MV-4-11 (cell line): ENCODE measurements at places on chromosomes 12 and 14.

- DNase-seq = peak; percentile 34
Observed at GRCh38 chr12:467591-467990, 7.9 kb downstream of the B4GALNT3 start.

DNA sequence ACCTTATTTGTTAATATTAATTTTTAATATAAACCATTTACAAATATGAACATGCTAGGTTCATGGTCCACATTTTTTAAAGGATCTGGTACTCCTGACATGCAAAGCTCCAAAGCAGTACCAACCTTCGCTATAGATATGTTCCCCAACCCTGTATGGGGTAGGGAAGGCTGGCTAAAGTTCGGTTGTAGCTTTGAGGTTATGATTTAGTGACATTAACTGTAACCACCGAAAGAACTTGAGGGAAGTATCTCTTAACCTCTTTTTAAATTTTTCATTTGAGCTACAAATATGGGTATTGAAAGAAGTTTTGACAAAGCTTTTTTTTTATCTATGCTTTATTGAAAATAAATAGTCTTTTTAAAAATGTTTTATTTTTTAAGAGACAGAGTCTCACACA is 115.5 kb downstream of the DYRK2 start:
- DNase-seq = no peak

DNA sequence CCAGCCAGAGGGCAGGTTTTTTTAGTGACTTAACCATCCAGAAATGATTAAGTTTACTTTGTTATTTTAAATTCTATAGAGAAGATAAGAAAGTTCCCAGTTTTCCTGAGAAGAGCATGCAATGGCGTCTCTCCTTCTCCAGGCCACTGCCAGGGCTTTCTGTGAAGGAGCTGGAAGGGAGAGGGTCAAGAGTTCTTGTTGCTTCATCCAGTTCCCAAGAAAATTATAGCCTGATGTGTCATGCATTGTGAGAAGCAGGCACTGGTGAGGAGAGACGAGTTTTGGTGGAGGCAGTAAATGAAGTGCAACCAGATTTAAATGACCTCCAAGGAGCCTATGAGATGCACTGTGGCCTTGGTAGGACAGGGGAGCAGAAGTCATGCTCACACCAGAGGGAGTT is 14.2 kb downstream of the ELK3 start:
- DNase-seq = no peak

DNA sequence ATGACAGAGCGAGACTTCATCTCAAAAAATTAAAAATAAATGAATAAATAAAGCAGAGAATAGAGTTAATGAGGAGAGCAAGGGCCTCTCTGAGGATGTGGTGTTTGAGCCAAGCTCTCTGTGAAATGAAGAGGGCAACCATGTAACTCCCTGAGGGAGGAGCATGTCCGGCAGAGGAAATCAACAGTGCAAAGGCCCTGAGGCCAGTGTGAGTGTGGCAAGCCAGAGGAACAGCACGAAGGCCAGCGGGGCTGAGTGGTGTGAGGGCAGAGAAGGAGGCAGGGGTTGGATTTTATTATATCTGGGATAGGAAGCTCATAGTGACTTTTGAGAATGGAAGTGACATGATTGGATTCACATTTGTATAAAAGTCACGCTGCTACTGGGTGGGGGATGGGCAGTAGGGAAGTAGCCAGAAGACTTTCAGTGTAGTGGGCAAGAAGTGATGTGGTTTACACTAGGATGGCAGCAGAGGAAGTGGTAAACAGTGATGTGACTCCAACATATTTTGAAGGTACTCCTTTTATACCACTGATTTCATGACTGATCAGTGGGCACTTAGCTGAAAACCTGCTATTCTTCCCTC is 10.3 kb upstream of the LRP1-AS start:
- peak; percentile 87 for DNase-seq

GRCh38 chr14:81345781-81346180 is 54.3 kb downstream of the STON2 start:
- no peak for DNase-seq

DNA sequence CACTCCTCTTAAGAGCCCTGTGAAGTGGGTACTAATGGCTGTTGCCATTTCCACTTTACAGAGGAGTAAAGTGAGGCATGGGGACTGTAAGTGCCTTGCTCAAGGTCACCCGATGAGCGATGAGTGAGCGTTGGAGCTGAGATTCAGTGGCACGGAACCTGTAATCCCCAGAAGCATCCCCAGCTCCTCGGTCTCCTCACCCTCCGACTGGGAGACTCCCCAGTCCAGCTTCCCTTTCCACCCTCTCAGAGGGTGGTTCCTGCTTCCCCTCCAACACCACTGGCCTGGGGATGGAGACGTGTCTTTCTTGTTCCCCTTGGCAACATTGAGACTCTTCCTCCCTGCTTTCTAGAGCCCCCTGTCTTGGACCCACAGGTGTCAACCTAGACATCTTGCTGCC is 32.6 kb downstream of the TMEM63C start:
- DNase-seq = no peak

DNA sequence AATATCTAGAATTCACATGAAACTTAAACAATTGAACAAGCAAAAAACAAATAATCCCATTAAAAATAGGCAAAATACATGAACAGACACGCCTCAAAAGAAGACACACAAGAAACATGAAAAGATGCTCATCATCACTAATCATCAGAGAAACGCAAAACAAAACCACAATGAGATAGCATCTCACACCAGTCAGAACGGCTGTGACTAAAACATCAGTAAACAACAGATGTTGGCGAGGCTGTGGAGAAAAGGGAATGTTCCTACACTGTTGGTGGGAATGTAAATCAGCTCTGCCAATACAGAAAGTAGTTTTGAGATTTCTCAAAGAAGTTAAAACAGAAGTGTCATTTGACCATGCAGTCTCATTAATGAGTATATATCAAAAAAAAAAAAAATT is 121.3 kb downstream of the PTPRO start:
- DNase-seq = no peak

DNA sequence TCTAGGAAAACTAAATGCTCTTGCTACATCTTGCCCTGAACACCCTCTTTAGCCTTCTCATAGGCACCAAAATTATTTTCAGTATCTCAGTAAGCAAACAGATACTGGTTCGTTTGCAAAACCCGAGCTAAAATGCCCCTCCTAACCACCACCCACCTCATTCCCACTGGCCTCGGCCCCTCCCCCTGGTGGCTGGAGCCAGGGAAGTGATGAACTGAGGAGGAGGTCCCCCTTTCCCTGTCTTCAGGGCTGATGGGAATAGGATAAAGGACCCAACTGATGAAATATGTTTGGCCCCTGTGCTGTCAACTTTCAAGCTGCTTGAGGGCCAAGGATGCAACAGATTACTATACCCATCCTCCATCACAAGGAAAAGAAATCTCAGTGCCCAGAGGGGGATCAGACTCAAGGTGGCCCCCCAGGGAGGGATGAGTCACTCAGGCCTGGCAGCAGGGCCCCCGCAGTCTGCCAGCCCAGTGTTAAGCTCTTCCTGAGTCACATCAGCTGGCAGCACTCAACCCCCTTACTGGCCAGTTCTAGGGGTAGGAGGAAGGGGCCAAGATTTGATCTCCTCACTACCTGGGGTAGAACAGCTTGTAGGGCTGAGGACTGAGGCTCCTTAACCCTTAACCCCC is 1.7 kb downstream of the ANKRD52 start:
- no peak for DNase-seq

GRCh38 chr14:64801800-64802199 is 77.9 kb downstream of the SPTB start:
- no peak for DNase-seq

GRCh38 chr12:4506870-4507269 is 31.8 kb upstream of the RAD51AP1 start:
- DNase-seq = peak; percentile 70

DNA sequence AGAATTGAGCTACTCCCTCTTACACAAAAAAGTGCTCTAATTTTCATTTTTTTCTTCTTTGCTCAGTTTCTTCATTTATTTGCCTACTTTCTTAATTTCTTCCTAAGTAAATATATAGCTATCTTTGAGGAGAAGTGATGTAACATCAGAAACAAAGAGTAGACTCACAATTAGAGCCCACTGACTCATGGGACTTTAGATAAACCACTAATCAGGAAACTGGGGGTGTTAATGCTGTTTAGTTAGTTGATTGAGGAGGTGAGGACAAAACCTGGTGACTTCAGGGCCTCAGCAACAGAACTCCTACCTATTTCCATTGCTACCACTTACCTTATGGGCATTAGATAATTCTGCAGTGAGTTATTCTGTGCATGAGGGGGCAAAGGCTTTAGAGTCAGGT is 151.7 kb downstream of the MON2 start:
- DNase-seq = no peak

- no peak for DNase-seq
Observed at GRCh38 chr14:28323951-28324741, 442.4 kb upstream of the FOXG1 start.

GRCh38 chr14:60514741-60515491 is 6.0 kb downstream of the SIX6 start:
- DNase-seq = no peak

- DNase-seq = no peak
Observed at GRCh38 chr12:111409403-111409779, 3.7 kb downstream of the SH2B3 start.

DNA sequence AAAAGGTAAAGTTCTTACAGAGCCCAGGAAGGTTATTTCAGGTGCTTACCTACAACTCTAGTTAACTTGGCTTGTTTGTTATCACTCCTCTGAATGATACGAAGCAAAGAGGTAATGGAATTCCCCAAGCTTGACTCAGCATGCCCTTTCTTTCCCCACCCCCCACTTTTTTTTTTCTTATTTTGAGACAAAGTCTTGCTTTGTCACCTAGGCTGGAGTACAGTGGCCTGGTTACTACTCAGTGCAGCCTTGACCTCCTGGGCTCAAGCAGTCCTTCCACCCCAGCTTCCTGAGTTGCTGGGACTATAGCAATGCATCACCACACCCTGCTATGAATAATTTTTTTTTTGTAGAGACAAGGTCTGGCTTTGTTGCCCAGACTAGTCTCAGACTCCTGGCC is 17.1 kb upstream of the YBX3 start:
- DNase-seq = no peak

DNA sequence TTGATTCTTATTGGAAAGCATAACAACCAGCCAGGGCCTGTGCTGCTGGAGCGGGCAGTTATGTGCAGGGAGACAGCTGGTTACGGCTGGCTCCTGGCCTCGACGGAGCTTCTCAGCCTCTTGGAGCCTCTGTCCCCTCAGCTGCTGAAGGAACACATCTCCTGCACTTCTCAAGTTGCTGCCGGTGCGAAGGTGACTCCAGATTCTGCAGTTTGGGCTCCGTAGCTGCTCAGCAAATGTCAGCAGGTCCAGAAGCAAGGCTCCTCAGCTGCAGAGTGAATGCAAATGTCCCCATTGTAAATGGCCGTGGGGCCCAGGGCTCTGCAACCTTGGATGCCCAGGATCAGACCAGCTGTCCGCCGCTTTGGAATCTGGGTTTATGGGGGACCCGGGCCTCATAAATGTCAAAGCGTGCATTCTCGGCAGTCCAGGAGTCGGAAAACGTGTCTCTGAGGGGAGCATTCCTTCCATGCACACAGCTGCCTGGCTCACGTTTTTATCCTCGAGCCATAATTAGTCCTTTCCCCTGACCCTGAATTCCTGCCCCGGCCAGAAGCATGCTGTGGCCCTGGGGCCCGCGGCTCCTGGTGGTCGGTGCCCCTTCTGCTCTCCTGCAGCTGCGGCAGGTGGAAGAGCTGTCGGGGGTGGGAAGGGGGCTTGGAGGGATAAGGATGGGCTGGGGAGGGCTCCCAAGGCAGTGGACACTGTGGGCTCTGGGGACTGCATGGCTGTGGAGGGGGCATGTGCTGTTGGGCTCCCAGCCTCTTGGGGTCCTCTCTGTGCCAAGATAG is 106.0 kb downstream of the KIF26A start:
- no peak for DNase-seq

- no peak for DNase-seq
Observed at GRCh38 chr12:16854465-16854864, 248.5 kb upstream of the LMO3 start.

DNA sequence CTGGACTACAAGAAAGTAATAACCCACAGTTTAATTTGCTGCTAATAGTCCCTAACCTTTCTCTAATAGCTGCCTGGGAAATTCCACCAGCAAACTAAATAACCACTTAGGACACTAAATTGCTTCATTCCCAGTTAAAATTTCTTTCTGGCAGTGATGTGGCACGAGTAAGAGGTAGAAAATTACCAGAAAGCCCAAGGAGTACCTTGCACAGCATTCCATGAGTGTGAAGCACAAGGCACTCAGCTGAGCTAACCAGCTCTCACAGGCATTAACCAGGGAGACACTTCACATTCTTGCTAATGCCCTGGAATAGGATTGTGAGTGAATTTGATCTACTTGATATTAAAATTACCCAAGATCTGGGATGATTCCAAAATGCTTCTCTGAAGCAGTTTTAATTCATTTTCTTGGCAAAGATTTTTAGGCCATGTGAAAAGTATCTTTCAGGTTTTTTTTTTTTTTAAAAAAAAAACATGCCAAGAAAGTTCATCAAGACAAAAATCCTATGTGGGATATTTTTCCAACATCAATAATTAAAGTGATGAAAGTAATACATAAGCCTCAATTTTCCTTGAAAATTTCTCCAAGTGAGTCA is 29.5 kb downstream of the TSPAN8 start:
- no peak for DNase-seq

GRCh38 chr14:69708586-69709560 is 58.1 kb upstream of the SRSF5 start:
- peak; percentile 24 for DNase-seq

GRCh38 chr12:2294651-2295475 is 242.1 kb downstream of the CACNA1C start:
- peak; percentile 98 for DNase-seq

- DNase-seq = no peak
Observed at GRCh38 chr14:88166616-88167015, 156.5 kb downstream of the KCNK10 start.

- DNase-seq = no peak
Observed at GRCh38 chr12:69433653-69434052, 36.5 kb upstream of the FRS2 start.

DNA sequence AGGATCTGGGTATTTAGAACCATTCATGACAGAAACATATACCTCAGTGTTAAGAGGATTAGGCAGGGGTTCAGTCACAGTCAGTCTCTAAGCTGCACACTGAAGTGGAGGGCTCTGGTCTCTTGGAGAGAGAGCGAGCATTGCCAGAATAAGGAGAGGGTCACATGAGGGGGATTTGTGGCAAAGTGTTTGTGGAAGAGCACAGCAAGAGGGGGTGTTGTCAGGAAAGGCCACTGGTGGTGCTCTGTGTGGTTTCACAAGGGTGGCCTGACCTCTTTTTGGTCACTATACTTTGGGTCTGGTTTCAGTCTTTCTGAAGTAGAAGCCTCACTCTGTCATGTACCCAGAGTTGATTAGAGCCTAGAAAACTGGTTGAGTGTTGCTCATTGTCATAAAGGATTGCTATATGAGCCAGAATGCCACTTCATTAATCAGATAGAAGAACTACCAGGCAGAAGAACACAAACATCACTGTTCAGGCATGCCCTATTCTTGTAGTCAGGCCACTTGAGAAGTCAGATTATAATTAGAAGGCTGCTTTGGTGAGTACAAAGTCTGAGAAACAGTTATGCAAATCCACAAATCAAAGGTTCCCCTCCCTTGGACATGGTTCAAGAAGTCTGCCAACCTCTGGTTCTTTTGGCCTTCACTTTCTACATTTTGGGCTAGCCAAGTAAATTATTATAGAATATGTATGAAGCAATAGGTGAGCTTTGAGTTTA is 8.4 kb downstream of the TMEM19 start:
- no peak for DNase-seq
